Activated T-cell treated with anti-CD3 and anti-CD28 coated beads for 1 hour (primary cell): ENCODE measurements at places on chromosomes 1 and 21.

DNA sequence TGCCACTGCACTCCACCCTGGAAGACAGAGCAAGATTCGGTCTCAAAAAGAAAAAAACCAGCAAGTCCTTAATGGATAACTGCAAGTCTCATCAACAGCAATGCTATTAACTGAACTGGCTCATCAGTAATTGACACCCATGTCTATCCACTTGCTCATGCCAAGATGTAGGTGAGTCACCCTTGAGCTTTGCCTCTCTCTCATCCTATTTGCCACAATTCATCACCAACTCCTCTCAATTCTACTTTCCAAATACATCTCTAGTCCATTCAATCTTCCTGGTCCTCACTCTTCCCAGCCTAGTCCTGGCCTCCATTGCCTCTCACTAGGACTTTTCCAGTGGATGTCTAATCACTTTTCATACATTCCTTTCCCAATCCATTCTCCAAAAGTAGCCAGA is 103.7 kb upstream of the PRMT6 start:
- DNase-seq, result no peak

- DNase-seq, result no peak
Observed at GRCh38 chr1:28172713-28173150, 3.8 kb downstream of the PTAFR start.

GRCh38 chr1:19251305-19252196 is at the start of the genes EMC1 and MRTO4:
Gene EMC1 (minus strand): TSS chr1:19251524. CDS start chr1:19251509, 15 bp downstream.
Gene MRTO4 (plus strand): TSS chr1:19251805. CDS start chr1:19251836, 31 bp downstream.
- DNase-seq, result peak; percentile 89

GRCh38 chr1:217534566-217534965 is 96.3 kb downstream of the GPATCH2 start:
- DNase-seq, result no peak

DNA sequence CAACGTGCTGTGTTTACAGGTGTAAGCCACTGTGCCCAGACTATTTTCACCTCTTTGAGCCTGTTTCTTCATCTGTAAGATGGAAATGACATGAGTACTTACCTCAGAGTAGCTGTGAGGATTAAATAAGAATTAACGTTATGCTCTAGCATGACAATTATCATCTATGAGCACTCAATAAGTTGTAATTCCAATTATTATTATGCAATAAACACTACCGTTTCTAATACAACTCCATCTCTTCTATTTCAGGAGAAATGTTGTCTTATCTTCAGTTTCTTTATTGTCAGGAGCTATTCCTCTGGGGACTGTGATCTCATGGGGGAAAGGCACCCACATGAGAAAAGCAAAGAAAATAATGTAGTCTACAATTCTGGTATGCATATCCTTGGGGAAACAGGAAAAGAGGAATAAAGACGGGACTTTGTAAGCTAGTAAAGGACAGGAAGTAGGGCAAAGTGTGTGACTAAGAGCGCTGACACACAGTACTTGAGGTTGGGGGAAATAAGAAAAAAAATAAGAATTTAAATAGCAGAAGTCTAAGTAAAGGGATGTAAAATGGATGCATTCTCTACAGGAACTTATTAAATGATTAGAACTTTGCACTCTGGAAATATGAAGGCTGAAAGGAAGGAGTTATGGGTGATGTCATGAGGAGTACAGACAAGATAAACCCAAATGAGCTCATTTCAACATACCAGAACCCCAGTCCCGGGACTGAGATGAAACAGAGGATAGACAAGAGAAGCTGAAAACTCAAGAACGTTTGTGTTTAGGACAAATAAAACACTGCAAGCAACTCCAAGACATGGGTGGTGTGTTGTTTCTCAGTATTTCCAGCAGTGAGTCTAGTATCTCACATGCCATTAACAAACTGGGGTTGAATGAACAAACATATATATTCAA is 9.8 kb downstream of the PHC2 start:
- DNase-seq, result no peak

DNA sequence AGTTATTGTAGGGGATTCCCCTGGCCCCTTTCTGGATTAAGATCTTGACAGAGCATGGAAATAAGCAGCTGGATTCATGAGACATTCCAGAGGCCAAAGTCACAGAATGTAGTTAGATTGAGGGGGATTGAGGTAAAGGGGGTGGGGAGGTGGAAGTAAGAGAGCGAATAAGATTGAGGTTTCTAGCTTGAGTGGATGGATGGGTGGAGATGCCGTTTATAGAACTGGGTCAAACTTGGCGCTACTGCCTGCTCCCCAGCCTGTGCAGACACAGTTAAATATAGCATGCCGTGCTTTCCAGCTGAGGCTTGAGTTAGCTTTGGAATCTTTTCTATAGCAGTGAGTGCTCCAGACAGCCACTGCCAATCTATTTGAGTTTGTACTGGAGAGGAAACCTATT is 85.7 kb downstream of the DYRK1A start:
- DNase-seq, result no peak

- no peak for DNase-seq
Observed at GRCh38 chr1:66354311-66355201, 179.4 kb upstream of the SGIP1 start.

DNA sequence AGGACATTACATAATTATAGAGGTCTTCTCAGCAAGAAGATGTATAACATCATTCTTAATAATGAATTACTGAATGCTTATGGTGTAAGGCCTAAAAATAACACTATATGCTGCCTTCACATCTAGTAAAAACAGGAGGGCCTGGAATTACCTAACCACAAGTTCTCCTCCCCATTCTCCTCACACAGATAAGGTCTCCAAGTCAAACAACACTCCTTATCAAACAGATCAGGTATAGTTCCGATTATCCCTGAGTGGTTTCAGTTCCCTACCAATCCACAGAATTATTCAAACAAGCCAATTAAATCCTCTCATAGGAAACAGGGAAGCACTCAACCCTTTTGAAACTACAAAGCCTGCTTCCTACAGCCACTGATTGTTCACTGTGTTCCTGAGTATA is 4.0 kb upstream of the AGBL4 start:
- DNase-seq, result no peak

DNA sequence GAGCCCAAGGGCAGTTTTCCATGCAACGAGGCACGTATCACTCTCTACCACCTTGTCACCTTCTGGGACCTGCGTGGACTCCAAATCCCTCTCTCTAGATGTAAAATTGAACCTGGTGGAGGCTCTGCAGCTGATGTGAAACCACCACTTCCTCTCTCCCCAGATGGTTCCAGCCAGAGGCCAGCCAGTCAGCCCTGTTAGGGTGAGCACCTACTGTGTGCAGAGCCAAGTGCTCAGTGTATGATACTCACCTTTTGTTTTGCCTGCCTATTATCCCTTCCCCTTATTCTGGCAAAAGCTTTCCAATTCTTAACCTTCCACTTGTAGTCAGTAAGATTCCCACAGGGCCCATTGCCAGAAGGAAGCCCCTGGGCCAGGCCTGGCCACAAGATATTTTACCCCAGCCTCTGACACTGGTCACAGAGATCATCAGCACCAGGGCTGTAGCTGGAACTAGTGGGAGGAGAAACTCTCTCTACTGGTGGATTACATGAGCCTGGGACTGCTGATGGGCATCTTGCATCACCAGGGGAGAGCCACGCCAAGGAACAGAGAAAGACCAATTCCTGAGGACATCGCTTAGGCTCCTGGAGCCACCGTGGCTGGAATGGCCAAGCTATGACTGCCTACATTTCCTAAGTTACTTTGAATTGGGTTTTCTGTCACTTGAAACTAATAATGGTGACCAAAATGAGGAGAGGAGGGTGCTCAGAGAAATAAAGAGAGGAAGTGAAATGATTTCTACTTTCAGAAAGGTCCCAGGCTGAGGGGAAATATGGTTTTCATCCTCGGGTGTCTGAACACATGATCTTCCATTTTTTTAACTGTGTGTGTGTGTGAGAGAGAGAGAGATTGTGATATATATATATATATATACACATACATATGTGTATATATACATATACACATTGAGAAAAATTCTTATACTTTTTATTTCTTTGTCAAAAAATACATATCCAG is 26.6 kb upstream of the RD3 start:
- DNase-seq, result no peak

- DNase-seq, result no peak
Observed at GRCh38 chr1:38671221-38671620, 188.4 kb downstream of the RRAGC start.

DNA sequence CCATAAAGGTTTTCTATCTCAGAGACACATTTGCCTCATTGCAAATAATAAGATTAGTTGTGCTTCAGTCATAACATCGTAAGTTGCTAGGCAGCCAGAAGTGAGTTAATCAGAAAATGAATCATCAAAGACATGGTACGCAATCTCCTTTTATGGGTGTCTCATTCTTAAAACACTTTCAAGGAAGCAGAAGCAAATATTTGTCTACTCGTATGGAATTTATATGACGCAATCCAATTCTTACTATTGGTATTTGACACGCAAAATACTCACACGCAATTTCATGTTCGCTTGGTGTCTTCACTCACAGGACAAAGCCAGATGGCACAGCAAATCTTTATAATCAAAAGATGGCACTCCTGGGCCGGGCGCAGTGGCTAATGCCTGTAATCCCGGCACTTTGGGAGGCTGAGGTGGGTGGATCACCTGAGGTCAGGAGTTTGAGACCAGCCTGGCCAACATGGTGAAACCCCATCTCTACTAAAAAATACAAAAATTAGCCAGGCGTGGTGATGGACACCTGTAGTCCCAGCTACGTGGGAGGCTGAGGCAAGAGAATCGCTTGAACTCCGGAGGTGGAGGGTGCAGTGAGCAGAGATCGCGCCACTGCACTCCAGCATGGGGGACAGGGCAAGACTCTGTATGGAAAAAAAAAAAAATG is 56.4 kb downstream of the HLCS start:
- DNase-seq, result no peak

DNA sequence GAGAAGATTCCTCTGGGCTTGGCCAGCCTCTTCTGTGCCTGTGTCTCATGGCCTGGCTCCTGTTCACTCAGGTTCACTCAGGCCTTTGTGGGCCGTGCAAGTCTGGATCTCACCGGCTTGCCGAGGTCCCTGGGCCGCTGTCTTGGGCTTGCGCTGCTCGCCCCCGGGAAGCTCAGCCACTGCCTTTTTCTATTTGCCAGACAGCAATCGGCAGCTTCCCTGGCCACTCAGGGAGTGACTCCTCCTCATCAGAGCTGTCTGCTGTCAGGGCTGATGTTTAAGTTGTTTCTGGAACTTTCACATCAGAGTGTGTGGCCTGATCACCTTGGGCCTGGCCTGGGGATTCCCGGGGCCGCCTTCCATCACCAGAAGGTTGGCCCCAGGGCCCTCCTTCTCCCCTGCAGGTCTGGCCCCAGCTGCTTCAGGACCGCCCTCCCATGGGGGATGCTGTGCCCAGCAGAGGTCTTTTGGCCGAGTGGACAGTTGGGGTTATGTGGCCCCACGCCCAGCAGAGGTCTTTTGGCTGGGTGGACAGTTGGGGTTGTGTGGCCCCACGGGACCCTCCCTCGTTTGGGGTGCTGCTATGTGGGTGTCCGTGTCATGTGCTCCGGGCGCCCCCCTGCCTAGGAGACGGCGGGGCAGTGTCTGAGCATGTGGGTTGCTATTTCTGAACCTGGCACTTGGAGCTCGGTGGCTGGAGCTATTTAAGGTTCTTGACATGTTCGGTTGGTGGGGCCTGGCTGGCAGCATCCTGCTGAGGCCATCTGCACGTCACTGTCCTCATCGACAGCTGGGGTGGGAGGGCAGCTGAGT is 12.5 kb downstream of the SLX9 start:
- no peak for DNase-seq

DNA sequence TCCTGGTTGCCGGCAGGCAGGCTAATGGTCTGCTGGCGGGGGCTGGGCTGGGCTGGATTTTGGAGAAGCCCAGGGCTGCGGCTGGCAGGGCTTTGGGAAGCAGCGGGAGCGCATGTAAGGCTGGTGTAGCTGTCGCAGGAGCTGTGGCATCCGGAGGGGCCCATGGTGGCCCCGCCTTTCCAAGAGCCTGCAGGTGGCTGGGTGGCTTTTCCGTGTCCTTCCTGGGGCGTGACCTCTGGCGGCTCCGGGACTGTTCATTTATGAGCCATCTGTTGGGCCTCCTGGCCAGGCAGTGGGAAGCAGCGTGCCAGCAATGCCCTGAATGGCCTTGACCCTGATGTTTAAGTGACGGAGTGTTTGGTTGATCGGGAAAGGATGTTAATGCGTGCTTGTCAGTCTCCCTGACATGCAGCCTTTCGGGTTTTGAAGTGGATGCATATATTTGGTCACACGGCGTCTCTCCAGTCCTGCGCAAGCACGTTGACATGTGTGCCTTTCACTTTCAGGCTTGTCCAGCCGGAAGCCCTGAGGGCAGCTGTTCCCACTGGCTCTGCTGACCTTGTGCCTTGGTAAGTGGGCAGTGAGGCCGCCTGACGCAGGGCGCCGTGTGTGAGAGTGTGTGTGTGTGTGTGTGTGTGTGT is 38.5 kb downstream of the AGPAT3 start:
- no peak for DNase-seq

GRCh38 chr1:157177733-157178394 is 39.7 kb upstream of the ETV3 start:
- no peak for DNase-seq

- DNase-seq, result no peak
Observed at GRCh38 chr1:191134796-191135195, 657.1 kb upstream of the BRINP3 start.

DNA sequence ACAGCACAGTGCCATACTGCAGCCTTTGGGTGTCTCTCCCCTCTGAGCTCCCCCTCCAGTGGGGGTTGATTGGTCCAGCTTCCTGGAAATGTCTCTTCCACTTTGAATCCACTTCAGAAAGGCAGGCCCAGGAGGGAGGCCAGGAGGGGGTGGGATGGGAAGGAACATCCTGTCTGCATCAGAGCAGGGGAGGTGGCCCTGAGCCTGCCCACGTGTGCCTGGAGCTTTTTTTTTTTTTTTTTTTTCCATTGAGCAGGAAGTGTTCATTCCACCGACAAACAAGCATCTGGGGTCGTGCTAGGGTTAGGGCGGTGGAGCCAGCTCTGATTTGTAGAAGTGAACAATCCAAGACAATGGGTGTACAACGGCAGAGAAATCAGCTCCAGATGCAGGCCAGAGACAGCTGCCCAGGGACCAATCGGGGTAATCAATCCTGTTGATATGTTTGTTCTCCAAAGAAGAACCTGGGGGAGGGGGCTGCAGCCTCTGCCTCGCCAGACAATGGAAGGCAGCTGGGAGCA is 93.3 kb downstream of the SSBP3 start:
- no peak for DNase-seq

- DNase-seq, result no peak
Observed at GRCh38 chr1:73943270-73943669, 254.7 kb downstream of the LRRIQ3 start.

GRCh38 chr1:203992440-203992839 is 80.5 kb upstream of the SOX13 start:
- no peak for DNase-seq

- no peak for DNase-seq
Observed at GRCh38 chr1:182217071-182217470, 155.6 kb upstream of the ZNF648 start.

DNA sequence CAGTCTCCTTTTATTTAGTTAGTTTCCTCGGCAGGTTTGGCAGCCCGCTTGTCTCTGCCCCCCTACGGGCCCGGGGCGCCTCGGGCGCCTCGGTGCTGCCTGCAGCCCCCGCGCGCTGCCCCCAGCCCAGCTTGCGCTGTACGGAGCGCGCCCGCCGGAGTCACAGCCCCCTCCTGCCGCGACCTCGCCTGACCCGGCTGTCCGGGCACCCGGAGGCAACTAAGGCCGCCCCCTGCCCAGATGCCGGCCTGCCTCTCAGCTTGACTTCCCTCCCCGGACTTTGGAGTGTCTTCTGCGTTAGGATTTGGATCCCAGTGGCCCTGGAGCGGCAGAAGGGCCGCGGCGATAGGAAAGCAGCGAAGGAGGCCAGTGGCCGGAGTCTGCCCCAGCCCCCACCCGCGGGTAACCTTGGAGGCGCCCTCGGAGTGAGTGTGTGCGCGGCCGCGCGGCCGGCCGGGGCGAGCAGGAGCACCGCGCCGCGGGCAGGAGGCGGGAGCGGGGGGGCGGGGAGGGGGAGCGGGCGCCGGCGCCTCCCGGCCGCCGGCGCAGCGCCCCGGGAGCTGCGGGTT is 7.6 kb downstream of the CDKN2C start:
- DNase-seq, result no peak

GRCh38 chr1:24100945-24101737 is 10.8 kb downstream of the MYOM3 start:
- DNase-seq, result no peak
